Effector CD8-positive, alpha-beta T cell (primary cell): ENCODE measurements at places on chromosomes 11 and 22.

GRCh38 chr11:91164452-91164822 lies 941.6 kb upstream of the CHORDC1 start:
- no peak for DNase-seq

- DNase-seq: no peak
Measured at GRCh38 chr11:56331861-56332491, 13.9 kb upstream of the OR8K1 start.

DNA sequence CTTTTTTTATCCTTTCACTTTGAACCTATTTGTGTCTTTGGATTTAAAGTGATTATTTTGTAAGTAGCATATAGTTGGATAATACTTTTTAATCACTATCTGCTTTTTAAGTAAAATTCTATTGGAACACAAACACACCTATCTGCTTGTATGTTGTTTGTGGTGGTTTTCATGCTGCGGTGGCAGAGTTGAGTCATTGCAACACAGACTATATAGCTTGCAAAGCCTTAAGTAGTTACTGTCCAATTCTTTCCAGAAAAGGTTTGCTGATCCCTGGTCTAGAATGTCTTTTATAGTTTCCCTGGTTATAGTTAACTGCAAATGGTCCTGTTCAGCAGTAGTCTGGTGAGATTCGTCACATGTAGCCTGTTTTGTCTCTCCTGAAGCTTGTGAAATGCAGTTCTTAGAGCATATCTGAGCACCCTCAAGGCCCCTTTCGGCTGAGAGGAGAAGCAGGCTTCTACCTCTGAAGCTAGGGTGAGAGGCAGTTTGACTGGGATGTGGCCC lies 21.5 kb downstream of the SHANK3 start:
- no peak for DNase-seq

GRCh38 chr11:64234647-64235379 lies 429 bp downstream of the VEGFB start:
- DNase-seq: peak; percentile 40

DNA sequence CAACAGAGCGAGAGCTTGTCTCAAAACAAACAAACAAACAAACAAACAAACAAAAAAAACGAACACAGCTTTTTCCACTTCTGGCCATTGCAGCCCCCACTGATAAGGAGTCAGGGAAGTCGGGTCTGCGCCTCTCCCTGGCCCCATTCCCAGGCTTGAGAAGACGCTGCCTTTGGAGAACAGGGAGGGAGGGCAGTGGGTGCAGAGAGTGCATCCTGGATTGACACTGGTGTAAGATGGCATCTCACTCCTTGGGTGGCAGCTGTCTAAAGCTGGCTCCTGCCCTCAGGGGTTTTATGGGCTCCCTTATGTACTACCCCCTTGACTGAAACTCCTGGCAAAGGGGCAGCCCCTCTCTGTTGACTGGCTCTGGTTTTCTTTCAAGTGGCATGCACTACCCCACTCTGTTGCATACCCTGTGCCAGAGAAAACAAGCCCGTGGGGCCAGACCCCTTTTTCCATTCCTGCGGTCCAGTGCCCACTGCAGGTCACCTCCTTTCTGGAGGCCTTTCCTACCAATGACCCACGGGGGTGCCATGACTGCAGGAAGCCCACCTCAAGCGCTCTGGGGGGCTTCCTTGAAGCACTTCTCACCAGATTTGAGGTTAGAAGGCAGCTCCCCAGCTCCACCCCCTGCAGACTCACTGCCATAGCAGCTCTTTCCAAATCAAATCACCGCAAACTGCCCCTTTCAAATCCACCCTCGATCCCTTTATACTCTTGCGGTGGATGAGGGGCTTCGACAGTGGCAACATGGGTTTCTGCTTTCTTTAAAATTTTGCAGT lies 12.7 kb downstream of the DRAP1 start:
- no peak for DNase-seq

- no peak for DNase-seq
Measured at GRCh38 chr11:64372021-64372420, 13.1 kb downstream of the RPS6KA4 start.
